ENCODE measurements at places on chromosomes 7 and 10. TPM values are rescaled to one million over a fixed set of nuclear protein-coding genes. Genes with fewer than 3 reads are reported as not detected.
A peak's percentile ranks its signal among the peaks of the same experiment; 100 is the strongest.

- DNase-seq, result peak; percentile 57
These were observed 50.6 kb upstream of the SMNDC1 start for GRCh38 chr10:110355141-110355831.

Gene FGF8
- 0.49 TPM for total RNA-seq

- no peak for DNase-seq
These were observed 34.1 kb upstream of the OCM2 start for GRCh38 chr7:98024075-98024474.

Gene PKD1L1
- total RNA-seq, result 0.35 TPM

- DNase-seq, result no peak
These were observed 114.2 kb downstream of the EBF3 start for GRCh38 chr10:129849853-129850252.

Measured in activated T-cell treated with anti-CD3 and anti-CD28 coated beads, Interleukin-2, amount 50 U/mL, for 72 hours (primary cell).